Cortex of kidney (tissue), 1 donor: ENCODE measurements at places on chromosomes 11 and 22.

GRCh38 chr11:42012271-42012670 is 552.8 kb upstream of the LRRC4C start:
- no peak for DNase-seq

DNA sequence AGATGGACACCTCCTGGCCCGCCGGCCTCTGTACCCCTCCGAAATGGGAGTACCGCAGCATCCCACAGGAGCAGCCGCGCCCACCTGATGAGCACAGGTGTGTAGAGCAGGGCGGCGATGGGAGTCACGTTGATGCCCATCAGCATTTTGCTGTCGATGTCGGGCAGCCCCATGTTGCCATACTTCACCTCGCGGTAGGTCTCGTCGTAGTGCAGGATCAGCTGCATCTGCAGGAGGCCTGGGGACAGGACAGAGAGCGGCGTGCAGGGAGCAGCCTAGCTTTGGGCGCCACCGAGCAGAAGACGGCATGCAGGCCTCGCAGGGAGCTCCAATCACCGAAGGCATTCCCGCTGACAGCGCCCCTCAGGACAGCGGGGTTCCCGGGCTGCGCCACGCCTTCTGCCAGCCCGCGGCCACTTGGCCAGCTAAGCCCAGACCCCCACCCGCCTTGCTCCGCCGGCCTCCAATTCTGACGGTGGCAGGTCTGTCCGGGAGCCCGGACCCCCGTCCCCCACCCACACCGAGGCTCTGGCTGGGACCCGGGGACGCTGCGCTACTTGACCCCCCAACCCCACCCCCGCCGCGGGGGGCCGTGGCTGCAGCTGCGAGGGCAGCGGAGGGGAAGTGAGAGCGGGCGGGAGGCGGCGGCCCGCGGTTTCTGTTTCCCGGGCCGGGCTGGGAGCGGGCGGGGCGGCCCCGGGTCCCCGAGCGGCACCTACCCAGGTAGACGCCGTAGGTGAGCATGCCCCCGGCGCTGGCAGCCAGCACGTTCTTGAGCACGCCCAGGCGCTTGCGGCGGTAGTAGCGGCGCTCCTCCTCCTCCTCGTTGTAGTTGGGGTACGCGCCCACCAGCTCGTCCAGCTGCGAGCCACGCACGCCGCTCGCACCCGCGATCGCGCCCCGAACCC is 705 bp downstream of the UNC93B1 start:
- DNase-seq, result no peak

DNA sequence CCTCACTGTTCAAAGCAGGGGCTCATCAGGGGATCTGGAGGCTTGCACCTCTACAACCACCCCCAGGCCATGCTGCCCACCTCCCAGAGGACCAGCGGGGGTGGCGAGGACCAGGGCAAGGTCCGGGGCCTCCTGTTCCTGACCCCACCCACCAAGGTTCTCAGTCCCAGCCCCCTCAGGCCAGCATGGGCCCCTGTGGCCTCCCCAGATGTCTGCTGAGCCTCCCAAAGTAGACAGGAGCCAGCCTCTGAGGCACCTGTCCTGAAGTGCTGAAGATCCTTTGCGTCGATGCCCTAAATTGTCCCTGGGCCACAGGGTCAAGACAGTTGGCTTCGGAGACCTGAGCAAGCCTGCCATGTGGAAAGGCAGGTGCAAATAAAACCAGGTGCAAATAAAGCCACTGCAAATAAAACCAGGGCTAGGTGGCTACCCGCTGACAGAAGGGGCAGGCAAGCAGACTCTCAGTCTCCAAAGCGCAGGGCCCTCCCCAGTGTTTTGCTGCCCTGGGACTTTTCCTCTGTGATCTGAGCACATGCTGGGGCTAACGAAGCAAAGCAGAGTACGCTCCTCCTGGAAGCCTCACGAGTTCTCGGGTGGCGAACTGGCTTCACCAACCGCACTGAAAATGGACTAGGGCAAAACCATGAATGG is 22.4 kb upstream of the ARFGAP3 start:
- DNase-seq, result no peak

DNA sequence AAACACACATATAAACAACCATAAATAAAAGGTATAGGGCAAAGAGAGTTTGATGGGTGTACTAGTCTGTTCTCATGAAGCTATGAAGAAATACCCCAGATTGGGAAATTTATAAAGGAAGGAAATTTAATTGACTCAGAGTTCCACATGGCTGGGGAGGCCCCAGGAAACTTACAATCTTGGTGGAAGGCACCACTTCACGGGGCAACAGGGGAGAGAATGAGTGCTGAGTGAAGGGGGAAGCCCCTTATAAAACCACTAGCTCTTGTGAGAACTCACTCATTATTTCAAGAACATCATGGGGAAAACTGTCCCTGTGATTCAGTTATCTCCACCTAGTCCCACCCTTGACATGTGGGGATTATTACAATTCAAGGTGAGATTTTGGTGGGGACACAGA is 385.9 kb upstream of the ANO5 start:
- no peak for DNase-seq

- no peak for DNase-seq
These were observed 43.2 kb upstream of the VPREB1 start for GRCh38 chr22:22201185-22201929.

- DNase-seq, result no peak
These were observed 6.6 kb upstream of the FXYD6 start for GRCh38 chr11:117883063-117883462.

DNA sequence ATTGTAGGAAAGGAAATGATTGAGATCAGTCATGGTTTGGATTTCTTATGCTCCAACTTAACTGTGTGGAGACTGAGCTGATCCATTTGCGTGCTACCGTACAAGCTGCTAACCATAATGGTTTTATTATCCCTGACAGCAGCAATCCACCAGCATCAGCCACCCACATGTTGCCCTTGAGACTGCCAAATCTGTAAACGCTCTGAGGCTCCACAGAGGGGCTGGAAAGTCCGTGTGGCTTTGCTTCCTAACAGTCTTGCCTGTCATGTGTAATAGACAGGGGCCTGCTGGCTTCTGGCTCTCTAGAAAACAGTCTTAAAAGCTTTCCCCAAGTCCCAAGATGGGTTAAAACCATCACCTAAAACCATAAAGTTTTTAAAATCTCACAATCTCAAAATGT is 30.1 kb downstream of the ATG16L2 start:
- no peak for DNase-seq

GRCh38 chr11:64841592-64842365 is 2.7 kb downstream of the CDC42BPG start:
- DNase-seq, result no peak
